ENCODE measurements at places on chromosomes 16 and 17. TPM values are rescaled to one million over a fixed set of nuclear protein-coding genes. Genes with fewer than 3 reads are reported as not detected.

MYO15A gene
- 4.5 TPM for total RNA-seq

GRCh38 chr16:51433599-51433998, 282.5 kb upstream of the SALL1 start:
- H3K27me3 ChIP-seq = no peaks in the 10 kb centered on the region
- DNase-seq = no peak
- H3K4me3 ChIP-seq = no peak overlapping the region
- no peaks in the 10 kb centered on the region for H3K36me3 ChIP-seq
- peaks cover 28% of the 10 kb centered on the region for H3K4me1 ChIP-seq
- H3K27ac ChIP-seq = no peak overlapping the region

GRCh38 chr16:75687361-75687760, 10.6 kb upstream of the CPHXL2 start:
- no peaks in the 10 kb centered on the region for H3K4me1 ChIP-seq
- no peak overlapping the region for H3K4me3 ChIP-seq
- peaks cover 10% of the 10 kb centered on the region for H3K27me3 ChIP-seq
- no peak overlapping the region for H3K27ac ChIP-seq
- DNase-seq = no peak

DNA sequence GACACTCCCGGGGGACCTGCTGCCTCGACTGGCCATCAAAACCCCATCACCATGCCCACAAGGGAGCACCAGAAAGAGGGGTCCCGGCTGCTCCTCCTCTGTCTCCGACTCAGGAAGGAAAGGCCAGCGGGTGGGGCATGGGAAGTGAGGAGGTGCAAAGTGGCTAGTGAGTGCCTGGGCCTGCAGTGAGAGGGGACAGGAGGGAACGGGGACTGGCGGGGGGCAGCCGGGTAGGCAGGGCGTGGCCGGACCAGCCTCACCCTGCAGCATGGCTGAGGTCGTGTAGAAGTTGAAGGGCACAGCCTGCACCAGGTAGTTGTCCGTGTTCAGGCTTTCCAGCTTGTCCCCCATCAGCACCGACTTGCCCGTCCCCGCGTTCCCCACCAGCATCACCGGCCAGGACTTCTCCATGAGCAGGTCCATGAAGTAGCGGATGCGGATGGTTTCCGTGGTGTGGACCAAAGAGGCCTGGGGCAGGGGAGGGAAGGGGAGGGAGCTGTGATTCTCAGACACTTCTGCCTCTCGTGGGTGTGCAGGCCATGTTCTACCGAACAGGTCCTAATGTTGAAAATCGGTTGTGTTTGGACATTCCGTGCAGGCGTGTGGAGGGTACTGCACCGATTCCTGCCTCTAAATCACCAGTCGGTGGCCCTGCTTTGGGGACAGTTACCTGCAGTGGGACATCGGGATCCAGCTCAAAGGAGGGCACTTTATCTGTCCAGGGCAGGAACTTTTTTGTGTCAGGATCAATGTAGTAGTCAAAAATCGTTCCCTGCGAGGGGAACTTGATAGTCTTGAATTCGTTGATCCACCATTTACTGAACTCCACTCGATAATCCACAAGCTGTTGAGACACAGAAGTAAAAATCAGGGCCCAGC, 91.7 kb downstream of the DNAH17 start:
- DNase-seq = no peak
- peak overlapping the region; percentile 81 for H3K4me3 ChIP-seq
- no peaks in the 10 kb centered on the region for H3K36me3 ChIP-seq
- H3K27ac ChIP-seq = no peak overlapping the region
- H3K4me1 ChIP-seq = peaks cover 8% of the 10 kb centered on the region

DNA sequence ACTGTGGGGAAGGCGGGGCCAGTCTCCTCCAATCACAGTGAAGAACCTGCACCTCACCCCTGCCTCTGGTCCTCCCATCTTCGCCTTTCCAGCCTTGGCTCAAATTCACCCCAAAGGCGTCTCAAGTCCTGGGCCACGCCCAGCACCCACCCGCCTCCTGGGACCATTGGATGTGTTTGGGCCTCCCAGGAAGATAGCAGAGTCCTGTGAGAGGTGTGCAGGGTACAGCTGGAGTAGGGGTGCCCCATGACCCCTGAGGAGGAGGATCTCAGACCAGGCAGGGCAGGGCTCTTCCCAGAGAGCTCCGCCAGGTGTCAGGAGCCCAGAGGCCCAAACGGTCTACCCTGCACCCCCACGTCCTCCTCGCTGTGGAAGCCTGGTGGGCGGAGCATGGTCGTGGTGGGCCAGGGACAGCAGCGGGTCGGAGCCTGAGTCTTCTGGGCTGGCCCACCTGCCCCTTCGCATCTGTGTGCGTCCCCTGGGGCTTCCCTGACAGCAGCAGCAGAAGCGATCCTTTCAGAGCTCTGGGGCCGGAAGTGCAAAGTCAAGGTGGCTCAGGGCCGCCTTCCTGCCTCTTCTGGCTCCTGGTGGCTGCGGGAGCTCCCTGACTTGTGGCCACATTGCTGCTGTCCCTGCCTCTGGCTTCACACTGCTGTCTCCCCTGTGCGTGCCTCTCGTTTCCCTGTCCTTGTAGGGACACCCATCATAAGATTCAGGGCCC, 34.9 kb upstream of the ZNF469 start:
- H3K4me1 ChIP-seq = no peaks in the 10 kb centered on the region
- no peak overlapping the region for H3K27ac ChIP-seq
- no peaks in the 10 kb centered on the region for H3K36me3 ChIP-seq
- no peak overlapping the region for H3K4me3 ChIP-seq
- no peaks in the 10 kb centered on the region for H3K27me3 ChIP-seq
- DNase-seq = no peak

NDE1 gene
- total RNA-seq = 39.4 TPM

DNA sequence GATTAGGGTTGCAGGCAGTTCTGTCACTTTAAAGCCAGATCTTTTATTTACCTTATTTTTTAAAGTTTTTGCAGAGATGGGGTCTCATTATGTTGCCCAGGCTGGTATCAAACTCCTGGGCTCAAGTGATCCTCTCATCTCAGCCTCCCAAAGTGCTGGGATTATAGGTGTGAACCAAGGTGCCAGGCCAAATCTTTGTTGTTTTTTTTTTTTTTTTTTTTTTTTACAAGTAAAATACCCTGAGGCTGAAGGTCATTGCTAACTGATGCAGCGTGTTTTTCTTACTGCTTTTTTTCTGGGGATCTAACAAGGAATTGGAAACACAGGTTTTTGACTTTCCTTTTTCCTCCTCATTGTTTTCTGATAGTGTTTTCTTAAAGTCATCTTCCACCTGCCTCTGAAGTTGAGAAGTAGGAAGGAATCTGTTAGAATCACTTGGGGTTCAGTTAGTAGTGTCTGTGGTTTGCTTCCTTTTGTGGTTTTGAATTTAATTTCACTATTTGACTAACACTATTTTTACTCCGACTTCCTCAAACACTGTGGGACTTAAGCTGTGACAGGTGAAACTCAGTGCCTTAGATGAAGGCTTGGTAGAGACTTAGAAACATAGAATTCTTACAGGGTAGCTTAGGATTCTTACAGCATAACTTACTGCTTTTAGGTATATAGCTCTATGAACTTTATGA, 22.2 kb downstream of the CLTC start:
- H3K4me3 ChIP-seq = no peak overlapping the region
- peaks cover 16% of the 10 kb centered on the region for H3K36me3 ChIP-seq
- no peak for DNase-seq

- peak overlapping the region; percentile 63 for H3K27ac ChIP-seq
- H3K4me3 ChIP-seq = no peak overlapping the region
- DNase-seq = no peak
- no peaks in the 10 kb centered on the region for H3K36me3 ChIP-seq
Measured at GRCh38 chr17:77456951-77457548, 316.3 kb downstream of the SEC14L1 start.

MPV17L gene
- total RNA-seq = 5.4 TPM

- DNase-seq = no peak
- no peaks in the 10 kb centered on the region for H3K27me3 ChIP-seq
- no peak overlapping the region for H3K4me3 ChIP-seq
- H3K36me3 ChIP-seq = no peaks in the 10 kb centered on the region
- H3K27ac ChIP-seq = no peak overlapping the region
Measured at GRCh38 chr16:88869673-88869980, 3.2 kb upstream of the PABPN1L start.

- H3K27ac ChIP-seq = no peak overlapping the region
- H3K4me1 ChIP-seq = peaks cover 8% of the 10 kb centered on the region
- no peak overlapping the region for H3K4me3 ChIP-seq
- no peaks in the 10 kb centered on the region for H3K27me3 ChIP-seq
- no peaks in the 10 kb centered on the region for H3K36me3 ChIP-seq
- no peak for DNase-seq
Measured at GRCh38 chr16:21703589-21704174, 39.9 kb downstream of the OTOA start.

DNA sequence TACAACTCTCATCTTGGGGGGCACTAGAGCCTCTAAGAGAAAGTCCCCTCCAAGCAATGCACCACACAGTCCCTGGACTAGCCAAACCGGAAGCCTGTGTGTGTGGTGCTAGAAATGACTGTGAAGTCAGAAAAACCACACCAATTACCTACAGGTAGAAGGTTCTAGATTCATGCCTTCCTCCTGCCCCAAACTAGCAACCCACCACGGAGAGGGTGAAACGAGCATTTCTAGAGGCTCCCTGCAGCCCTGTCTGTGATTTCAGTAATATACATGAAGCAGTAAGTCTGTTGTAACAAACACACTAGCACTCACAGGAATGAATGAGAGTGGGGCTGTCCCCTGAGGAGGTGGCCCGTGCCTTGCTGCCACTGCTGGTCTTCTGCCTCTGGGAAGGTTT, 13.6 kb downstream of the ZFHX3 start:
- H3K36me3 ChIP-seq = no peaks in the 10 kb centered on the region
- H3K27ac ChIP-seq = no peak overlapping the region
- H3K4me1 ChIP-seq = peaks cover 78% of the 10 kb centered on the region
- H3K27me3 ChIP-seq = peaks cover 100% of the 10 kb centered on the region
- no peak for DNase-seq
- H3K4me3 ChIP-seq = peak overlapping the region; percentile 49

- H3K4me1 ChIP-seq = no peaks in the 10 kb centered on the region
- DNase-seq = no peak
- H3K27ac ChIP-seq = no peak overlapping the region
Measured at GRCh38 chr16:17343028-17343427, 127.7 kb downstream of the XYLT1 start.

ABR gene
- total RNA-seq = 41.0 TPM

DNA sequence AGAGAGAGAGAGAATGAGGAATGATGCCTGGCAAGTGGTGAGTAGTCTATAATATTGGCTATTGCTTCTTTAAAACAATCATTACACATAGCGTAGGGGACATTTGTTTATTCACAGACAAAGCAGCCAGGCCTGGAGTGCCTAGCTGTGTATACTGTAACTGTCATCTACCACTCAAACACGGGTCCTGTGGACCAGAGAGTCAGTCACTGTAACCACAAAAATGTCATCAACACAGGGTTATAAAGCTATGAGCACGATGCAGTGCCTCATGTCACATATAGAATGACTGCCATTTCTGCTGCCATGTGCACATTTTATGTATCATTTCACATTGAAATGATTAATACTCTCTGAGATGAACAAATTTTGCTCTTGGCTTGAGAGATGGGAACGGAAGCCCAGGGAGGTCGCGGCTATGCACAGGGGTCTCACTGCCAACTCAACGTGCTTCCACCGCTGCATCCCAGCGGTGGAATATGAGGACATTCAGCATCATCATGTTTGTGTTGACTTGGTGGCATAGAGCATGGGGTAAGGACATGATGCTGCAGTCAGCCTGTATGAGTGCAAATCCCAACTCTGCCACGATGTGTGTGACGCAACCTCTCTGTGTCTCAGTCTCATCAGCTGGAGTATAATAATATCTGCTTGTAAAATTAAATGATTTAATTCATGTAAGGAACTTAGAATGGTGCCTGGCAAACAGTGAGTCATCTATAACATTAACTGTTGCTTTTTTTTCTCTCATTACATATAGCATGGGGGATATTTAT, 3.3 kb downstream of the MT1H start:
- H3K27me3 ChIP-seq = peaks cover 65% of the 10 kb centered on the region
- H3K27ac ChIP-seq = no peak overlapping the region
- peaks cover 63% of the 10 kb centered on the region for H3K4me1 ChIP-seq

DNA sequence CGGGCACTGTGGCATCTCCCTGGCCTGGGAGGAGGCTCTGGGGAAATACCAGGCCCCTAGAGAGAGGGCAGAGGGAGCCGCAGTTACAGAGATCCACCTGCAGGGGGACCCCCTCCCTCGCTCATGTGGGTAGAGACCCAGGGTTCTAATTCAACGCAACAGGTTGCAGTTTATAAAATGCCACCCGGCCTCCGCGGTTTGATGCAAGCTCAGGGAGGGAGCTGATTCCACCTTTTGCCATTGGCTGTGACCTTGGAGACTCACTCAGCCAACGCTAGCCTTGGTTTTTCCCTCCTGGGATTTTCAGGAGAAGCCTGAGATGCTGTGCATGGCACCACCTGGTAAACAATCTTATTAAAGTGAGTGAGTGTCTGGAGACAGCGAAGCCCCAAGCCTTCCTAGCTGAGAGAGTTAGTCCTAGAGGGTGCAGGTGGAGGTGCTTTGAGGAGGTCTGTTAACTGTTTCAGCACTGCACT, 12.1 kb downstream of the TTLL6 start:
- no peaks in the 10 kb centered on the region for H3K27me3 ChIP-seq
- peaks cover 5% of the 10 kb centered on the region for H3K4me1 ChIP-seq
- H3K4me3 ChIP-seq = peak overlapping the region; percentile 24

DNA sequence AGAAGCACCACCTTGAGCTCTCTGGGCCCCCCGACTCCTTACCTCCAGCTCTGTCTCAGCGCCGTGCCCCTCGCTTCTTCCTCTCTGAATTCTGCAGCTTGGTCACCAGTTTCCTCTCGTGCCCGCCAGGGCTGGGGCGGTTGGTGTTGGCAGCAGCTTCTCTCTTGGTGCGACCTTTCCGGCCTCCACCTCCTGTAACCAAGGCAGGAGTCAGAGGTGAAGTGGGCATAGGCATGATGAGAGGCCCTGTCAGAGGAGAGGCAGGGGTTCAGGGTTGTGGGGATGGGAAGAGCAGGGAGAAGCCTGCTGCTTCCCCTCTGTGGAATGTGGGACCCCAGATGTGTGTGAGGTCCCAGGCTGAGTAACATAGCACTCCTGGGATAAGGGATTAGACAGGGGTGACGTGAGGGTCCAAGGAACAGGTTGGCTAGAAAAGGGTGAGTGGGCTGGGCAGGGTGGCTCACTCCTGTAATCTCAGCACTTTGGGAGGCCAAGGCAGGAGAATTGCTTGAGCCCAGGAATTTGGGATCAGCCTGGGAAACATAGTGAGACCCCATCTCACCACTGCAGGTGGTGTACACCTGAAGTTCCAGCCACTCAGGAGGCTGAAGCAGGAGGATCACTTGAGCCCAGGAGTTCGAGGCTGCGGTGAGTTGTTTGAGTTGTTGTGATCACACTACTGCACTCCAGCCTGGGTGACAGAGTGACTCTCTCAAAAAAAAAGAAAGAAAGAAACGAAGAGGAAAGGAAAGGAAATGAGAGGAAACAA, 626 bp downstream of the NUPR1 start:
- no peak overlapping the region for H3K4me3 ChIP-seq
- H3K4me1 ChIP-seq = no peaks in the 10 kb centered on the region
- no peak for DNase-seq
- peak overlapping the region; percentile 25 for H3K27ac ChIP-seq
- no peaks in the 10 kb centered on the region for H3K36me3 ChIP-seq

C16orf78 gene
- total RNA-seq = not detected

DNAI2 gene
- 0.23 TPM for total RNA-seq

Data from WTC11 (cell line).